ENCODE measurements at places on chromosomes 7 and 10.

GRCh38 chr10:53601260-53601875, 828.8 kb upstream of the MBL2 start:
- no peak for DNase-seq

- DNase-seq = no peak
Observed at GRCh38 chr7:3294432-3295100, 6.5 kb upstream of the SDK1 start.

GRCh38 chr7:64654796-64655548, 11.0 kb upstream of the ZNF107 start:
- no peak for DNase-seq

GRCh38 chr10:79380946-79381721, 33.9 kb downstream of the PPIF start:
- DNase-seq = no peak

DNA sequence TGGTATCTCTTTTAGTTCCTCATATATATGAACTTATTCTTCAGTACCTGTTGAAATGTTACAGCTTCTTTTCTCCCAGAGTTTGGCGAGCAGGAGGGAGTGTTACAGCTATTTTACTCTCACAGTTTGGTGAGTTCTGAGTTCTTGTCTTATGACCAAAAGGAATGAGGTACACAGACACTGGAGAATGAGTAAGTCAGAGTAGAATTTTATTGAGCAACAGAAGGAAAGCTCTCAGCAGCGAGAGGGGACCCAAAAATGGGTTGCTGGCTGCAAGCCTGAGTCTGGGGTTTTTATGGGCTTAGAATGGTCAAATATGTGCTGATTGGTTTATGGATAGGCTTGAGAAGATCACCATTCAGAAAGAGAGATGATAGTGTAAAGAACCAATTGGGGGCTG, 175.2 kb downstream of the CDK14 start:
- no peak for DNase-seq

DNA sequence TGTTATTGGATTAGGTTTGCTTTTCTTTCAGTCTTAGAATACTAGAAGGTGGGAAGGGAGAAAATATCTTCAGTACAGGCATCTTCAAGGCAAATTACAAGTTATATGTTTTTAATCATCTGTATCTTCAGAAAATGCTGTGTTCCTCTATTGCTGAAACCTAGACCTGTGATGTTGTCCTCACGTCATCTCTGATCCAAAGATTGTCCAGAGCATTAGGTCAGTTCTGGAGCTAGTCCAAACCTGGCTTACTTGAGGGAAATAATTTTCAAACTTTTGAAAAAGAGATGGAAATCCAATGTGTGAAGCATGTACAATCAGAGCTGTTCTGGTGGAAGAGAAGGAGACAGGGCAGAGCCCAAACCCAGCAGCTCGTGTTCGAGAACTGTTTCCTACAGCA, 217.3 kb downstream of the ZEB1 start:
- no peak for DNase-seq

- DNase-seq = no peak
Observed at GRCh38 chr7:40447345-40447744, 312.5 kb downstream of the SUGCT start.

- no peak for DNase-seq
Observed at GRCh38 chr10:80530251-80530650, 7.5 kb upstream of the SH2D4B start.

GRCh38 chr10:53005612-53006345, 233.2 kb upstream of the MBL2 start:
- DNase-seq = no peak

DNA sequence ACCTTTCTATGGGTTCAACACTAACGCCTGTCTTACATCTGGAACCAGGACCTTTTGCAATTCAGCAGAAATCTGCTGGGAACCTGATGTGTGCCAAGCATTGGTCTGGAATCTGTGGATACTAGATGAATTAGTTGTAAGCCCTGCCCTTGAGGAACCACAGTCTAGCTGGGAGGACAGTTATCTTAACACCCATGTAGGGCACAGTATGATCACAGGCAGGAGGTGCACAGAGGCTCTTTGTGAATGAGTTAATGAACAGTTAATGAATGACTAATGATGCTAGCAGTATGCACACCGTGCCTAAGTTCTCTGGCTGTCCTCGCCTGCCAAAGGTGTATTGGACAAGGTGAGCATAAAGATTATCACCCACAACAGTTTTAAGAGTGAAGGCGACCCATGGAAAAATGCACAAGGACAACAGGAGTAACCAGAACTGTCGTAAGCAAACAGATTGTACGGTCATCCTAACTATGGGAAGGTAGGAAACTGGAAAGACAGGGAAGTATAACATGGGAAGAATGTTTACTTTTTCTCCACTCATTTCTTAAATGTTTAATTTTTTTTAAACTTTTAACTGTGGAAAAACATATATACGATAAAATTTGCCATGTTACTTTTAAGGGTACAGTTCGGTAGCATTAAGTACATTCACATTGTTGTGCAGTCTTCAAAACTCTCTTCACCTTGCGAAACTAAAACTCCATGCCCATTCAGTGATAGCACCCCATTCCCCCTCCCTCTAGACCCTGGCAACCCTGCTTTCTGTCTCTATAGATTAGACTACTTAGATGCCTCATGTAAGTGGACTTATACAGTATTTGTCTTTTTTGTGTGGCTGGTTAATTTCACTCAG, 139.9 kb downstream of the CXCL12 start:
- DNase-seq = no peak

GRCh38 chr10:71964743-71965515, 734 bp downstream of the CHST3 start:
- DNase-seq = peak; percentile 81

GRCh38 chr10:86283466-86284287, 82.9 kb downstream of the GRID1 start:
- DNase-seq = no peak

DNA sequence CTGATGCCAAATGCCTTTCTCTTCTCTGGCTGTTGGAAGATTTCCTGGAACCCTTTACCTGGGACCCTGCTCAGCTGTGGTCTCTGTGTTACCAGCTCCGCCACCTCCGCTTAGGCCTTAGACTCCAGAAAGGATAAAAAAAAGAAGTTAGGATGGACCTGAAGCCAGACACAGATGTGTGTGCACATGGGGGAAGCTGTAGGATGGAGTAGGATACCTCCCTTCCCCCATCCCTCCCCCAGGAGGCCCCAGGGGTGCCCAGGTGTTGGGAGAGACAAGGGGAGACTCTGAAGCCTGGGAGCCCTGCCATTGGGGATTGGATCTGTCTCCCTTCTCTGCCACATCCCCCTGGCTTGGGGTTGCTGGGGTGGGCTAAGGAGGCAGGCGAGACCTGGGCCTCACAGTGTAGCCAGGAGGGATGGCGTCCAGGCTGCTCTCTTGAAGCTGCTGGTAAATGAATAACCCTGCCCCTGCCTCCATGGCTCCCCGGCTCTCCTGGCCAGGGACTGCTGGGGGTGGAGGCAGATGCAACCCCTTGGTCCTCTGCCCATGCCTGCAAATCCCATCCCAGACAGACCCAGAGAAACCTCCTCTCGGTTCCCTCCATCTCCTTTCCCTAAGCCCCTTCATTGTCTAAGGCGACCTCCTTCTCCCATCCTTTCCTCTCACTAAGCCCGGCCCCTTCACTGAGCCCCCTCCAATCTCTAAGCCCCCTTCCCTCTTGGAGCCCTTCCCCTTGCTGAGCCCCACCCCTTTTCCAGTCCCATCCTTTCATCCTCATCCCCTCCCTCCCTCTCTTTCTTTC, 8.0 kb downstream of the CLDN3 start:
- no peak for DNase-seq

DNA sequence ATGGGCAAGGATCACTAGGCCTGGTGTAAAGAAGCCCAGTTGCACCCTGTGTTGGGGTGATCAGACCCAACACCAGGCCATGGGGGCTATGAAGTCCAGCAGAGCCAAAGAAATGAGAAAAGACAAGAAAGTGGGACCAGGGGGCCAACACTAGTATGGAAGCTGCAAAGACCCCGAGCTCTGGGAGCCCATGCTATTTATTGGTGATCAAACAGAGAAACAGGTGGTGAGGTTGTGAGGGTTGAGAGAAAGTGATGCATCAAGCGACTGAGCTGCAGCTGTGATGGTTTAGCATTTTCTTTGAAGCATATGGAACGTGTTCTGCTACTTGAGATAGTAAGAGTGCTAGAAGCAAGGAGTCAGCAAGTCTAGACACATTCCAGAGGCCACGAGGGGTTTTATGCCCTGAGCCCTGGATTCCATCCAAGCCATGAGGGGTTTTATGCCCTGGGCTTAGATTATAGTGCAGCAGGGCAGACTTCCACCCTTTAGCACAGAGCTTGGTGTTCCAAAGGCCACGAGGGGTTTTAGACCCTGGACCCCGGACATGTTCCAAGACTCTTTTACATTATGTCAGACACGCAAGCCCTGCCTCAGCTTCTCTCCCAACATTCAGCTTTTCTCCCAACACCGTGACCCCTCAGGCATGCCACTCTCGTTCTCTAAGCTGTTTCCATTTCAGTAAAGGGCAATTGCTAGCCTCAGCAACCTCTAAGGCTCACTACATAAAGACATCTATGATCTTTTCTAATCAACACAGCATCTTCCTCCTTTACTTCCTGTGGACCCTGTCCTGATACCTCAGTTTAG, 43.1 kb upstream of the GPAM start:
- no peak for DNase-seq

DNA sequence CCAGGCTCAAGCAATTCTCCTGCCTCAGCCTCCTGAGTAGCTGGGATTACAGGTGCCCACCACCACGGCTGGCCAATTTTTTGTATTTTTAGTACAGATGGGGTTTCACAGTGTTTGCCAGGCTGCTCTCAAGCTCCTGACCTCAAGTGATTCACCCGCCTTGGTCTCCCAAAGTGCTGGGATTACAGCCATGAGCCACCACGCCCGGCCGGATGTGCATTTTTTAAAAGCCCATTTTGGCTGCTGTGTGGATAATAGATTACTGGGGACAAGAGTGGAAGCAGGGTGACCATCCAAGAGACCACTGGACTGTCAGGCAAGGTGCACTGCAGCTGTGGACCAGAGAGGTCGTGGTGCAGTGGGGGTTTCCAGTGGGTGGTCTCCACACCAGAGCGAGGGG, 21.4 kb downstream of the HKDC1 start:
- DNase-seq = no peak

- DNase-seq = no peak
Observed at GRCh38 chr10:4809156-4809555, 16.9 kb upstream of the AKR1E2 start.

- no peak for DNase-seq
Observed at GRCh38 chr7:18570441-18570840, 74.9 kb downstream of the HDAC9 start.

DNA sequence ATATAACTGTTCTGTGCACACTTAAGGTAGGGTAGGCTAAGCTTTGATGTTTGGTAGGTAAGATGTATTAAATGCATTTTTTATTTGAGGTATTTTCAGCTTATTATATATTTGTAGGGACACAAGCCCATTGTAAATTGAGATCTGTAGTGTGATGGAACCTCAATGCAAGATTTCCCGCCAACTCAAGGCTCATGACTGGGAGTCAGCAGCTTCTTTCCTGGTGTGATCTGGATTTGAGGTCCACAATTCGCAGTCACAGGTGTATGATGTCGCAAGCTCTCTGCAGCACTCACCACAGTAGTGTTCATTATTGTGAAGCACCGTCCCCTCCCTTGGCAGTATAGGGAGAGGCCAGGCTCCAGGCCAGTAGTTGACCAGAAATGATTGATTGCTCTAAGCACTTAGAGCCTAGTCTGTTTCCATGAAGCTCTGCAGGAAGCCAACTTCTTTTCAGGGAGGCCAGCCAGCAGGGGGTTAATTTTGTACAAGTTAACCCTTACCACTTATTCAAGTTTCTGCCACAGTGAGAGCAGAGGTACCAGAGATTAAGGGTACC, 54.9 kb downstream of the SEM1 start:
- no peak for DNase-seq

- DNase-seq = peak; percentile 17
Observed at GRCh38 chr10:484925-485661, 204.4 kb downstream of the DIP2C start.

DNA sequence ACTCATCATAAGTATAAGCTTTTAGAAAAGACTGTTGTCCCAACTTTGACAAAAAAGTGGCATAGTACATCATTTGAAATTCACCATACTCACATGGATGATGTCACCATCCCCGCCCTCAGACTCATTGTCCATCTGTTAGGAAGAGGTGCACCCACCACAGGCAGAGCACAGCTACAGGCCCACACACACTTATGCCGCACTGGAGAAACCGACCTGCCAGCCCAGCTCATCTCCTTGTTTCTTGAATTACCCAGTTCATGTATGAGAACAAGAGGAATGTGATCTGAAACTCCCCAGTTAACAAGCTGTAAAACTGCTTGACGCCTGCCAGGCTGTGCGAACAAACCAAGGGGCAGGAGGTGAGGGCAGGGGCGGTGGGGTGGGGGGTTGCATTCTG, 312.0 kb downstream of the DPP6 start:
- DNase-seq = no peak

DNA sequence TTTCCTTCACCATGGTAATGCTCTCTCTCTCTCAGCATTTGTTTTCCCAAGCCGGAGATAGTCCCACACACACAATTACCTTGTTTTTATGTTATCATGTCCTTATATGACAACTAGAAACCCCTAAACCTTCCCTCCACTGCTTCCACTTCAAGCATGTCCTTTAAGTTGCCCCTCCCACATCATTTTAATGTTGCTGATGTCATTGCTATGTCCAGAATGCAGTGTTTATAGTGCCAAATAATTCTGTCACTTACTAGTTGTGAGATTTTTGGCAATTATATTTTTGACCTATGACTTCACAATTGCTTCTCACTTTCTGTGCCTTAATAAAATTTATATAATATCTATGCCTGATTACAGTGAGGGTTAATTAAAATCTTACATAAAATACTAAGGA, 645.9 kb downstream of the XPNPEP1 start:
- DNase-seq = no peak

DNA sequence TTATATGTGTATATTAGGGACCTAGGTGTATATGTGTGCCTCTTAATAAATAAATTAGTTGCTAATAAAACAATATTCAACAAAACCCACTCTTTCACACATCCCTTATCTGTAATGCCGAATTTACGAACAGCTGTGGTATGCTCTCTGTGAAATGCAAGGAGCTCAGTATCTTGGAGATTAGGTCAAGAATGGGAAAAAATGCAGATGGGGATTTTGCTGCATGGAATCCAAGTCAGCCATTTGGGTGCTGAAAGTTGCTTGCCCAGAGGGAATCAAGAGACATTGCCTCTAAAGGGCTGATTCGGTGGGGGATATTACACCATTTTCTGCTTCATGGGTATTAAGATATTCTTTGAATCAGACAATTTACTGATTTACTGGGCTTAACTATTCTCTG, 93.5 kb downstream of the CREB5 start:
- no peak for DNase-seq

GRCh38 chr10:13978533-13979115, 352.1 kb downstream of the FRMD4A start:
- DNase-seq = no peak
